ENCODE measurements at places on chromosomes 1 and 21.

DNA sequence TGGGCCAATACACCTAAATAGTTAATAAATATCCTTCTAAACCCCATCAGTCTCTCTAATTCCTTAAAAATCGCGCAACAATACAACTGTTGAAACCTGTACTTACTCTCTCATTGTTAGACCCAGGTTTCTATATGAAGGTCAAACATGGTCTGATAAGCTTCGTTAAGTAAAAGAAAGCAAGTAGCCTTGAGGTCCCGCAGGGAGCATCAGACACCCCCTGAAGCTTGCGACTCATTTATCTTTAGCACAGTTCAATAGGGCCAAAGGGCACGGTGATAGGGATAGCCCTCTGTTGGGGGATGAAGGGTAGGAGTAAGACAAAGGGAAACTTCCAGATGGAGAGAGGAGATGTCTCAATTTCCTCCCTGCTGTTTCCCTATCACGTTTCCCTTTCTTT lies 27.3 kb upstream of the THEM4 start:
- no peak for DNase-seq

GRCh38 chr1:246138781-246139180 lies 368.3 kb downstream of the SMYD3 start:
- DNase-seq = no peak

- no peak for DNase-seq
These were observed 41.0 kb upstream of the GREM2 start for GRCh38 chr1:240652961-240653409.

DNA sequence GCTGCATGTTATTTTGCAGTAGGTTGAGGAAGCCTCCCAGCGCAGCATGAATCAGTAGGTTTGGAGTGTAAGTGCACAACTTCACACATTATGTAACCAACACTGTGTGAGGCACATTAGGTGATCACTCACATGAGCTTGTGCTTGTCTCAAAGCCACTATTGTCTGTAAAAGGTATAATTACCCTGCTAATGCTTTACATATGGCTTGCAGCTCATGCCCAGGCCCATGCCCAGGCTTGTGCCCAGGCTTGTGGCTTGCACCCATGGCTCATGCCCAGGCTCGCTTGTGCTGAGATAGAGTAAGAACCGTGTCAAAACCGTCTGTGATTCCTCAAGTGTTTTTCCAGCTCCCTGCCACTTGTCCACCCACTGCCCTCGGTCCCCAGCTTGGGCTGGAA lies 596.3 kb downstream of the LTN1 start:
- no peak for DNase-seq

DNA sequence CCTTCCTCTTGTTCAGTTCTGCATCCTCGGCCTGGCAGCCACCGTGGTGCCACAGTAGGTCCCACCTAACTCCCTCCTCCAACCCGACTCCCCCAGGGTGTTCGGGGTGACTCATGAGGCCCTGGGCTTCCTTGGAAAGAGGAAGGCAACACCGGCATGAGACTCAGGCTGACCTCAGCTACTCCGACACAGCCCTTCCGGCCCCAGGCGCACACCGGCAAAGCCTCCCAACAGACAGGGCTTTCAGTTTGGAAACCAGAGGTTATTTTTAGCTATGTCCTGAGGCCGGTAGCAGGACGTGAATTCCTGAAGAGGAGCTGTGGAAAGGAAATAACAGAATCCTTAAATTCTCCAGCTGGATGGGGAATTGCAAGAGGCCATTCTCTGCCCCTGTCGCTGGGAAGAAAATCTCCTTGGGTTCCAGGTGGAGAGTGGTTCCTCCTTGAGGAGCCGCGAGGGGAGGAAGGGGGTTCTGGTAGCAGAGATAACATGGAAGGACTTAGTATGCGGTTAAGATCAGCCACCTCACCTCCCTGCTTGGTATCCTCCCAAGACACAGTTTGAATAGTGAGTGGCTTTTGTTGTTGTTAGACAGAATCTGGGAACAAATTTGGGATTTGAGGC lies 24.4 kb downstream of the PLXNA2 start:
- DNase-seq = no peak

- DNase-seq = no peak
These were observed 10.8 kb upstream of the HMGCL start for GRCh38 chr1:23836037-23836436.

DNA sequence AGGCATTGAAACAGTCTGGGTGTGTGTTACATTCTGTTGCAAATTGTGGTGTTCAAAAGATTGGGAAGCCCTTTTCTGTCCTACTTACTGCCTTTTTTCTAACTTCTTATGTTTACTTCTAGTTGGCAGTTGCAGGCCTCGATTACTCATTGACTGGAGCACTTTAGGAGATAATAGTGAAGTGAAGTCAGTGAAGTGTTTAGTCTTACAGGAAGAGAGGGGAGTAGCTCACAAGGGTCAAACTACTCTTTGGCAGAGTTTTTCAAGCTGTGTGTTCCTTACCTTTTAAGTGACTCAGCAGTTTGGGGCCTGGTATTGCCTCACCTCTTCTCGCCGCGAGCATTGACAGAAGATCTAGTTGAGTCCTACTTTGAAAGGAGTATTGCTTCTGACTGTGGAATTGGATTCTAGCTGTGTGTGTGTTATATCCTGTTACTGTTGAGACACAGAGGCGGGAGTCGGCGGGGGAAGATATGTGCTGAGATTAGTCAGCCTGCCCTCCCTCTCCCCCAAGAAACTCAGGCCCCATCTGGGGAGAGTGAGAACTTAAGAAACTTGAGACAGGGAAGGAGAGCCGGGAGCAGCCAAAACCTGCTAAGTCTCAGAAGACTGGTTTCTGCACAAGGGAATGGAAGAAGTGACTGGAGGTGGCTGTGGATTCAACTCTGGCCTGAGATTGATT lies 19.3 kb downstream of the AHCYL1 start:
- DNase-seq = no peak

- no peak for DNase-seq
These were observed 27.9 kb downstream of the USP48 start for GRCh38 chr1:21755067-21755466.

- DNase-seq = no peak
These were observed at the start of gene SKI for GRCh38 chr1:2228157-2228594. TSS of gene SKI (plus strand) at chr1:2228319. CDS start at chr1:2228767, 448 bp downstream.

DNA sequence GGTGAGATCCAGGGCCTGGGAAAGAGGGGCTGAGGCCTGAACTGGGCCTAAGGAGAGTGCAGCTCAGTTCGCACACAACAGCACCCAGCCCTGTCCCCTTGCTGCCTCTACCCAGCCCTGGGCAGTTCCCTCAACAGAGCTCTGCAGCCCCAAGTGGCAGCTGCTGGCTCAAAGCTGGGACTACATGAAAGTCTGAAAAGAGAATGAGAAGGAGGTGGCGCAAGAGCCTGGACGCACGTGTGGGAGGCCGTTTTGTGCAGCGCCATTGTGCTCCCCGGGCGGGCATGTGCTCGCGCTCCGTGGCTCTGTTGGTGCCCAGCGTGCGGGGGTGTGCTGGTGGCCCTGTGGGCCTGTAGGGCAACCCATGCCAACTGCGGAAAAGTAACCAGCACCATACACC lies 10.3 kb downstream of the GPR37L1 start:
- DNase-seq = no peak

DNA sequence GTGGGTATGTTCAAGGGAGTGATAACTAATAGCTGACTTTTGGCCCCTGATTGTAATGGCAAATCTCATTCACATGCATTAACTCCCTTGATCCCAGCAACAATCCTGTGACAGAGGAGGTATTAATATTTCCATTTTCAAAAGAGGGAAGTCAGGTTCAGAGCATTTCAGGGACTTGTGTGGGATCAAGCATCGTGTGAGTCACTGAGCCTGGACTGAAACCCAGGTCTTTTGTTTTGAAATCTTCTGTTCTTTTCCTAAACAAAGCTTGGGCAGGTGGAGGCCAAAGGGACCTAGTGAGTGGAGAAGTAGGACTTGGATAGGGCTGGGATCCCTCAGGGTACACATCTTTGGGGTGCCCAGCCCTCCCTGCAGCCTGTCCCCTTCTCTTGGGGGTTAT lies 37.9 kb downstream of the ETNK2 start:
- DNase-seq = no peak

DNA sequence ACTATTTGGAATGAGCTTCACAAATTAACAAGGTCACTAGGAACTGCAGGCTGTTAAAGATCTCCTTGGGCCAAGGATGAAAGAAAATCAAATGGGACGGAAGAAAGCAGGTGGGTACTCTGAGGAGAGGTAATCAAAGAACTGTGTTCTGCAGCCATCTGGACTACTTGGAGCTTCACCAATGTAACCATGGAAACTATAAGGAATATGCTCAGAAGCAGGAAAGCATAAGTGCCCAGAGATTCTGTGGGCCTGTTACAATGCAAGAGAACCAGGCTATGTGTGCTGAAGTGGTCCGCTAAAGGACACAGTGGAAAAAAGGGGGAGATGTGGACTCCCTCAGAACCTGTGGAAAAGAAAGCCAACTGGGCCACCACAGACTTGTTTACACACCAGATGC lies 238.5 kb downstream of the PTGER3 start:
- DNase-seq = no peak

DNA sequence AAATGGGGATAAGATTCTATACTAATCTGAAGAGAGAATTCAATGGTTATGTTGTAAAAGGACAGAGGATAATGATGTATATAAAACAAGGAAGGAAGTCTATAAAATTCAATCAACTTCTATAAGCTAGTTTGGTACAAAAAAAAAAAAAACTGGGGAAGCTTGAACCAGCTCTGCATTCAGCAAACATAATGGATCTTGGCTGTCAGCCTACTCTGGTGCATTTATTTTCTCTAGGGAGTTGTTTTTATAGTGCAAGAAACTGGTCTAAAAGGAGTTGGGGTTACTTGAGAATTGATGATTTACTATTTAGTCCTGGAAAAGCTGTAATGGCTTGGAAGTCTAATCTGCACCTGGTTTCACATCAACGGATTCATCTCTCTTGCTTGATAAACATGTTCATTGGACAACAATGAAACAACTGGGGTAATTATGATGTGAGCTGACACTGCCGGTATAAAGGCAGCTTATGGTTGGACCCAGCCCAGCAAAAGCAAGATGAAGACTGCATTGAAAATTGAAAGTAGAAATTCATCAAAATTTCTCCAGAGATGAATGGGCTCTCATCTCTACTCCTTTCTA lies 199.4 kb upstream of the NRIP1 start:
- no peak for DNase-seq
